ENCODE measurements at places on chromosomes 6 and 20. TPM values are rescaled to one million over a fixed set of nuclear protein-coding genes. Genes with fewer than 3 reads are reported as not detected.

Gene HLA-DQA1
- total RNA-seq = 6.7 TPM

Gene MYBL2
- 23.0 TPM for total RNA-seq

Gene LAMA2
- total RNA-seq = 4.7 TPM

Gene ZNF391
- 1.9 TPM for total RNA-seq

Gene CRISP3
- total RNA-seq = not detected

- DNase-seq = no peak
Observed at GRCh38 chr6:158777510-158777909, 41.7 kb downstream of the EZR start.

DNA sequence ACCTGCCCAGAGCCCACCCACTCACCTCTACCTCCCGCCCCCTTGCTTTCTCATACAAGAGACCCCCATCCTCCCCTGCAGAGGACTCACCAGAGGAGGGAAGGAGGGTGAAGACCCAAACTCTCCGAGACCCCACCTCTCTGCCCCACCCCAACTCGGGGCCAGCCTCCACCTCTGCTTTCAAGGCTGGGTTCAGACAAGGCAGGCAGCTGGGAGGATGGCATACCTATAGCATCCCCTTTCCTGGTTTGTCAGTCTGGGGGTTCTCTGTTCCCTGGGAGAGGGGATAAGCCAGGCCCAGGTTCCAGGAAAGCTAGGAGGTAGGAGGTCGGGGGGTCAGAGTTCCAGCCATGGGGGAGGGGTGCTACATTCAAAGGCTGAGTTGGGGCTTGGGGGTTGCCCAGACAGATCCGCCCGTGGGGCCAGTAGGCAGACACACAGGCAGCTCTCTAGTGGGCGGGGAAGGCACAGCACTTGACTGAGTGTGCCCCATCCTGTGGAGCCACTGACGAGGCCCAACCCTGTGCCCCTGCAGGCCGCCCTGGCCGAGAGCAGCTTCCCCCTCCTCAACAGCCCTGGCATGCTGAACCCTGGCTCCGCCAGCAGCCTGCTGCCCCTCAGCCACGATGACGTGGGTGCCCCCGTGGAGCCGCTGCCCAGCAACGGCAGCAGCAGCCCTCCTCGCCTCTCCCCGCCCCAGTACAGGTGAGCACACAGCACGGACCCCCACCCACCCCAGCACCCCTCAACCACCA lies 40.8 kb upstream of the MDFI start:
- no peak for DNase-seq

- DNase-seq = peak; percentile 58
Observed at GRCh38 chr6:501891-502601, 110.5 kb downstream of the IRF4 start.

DNA sequence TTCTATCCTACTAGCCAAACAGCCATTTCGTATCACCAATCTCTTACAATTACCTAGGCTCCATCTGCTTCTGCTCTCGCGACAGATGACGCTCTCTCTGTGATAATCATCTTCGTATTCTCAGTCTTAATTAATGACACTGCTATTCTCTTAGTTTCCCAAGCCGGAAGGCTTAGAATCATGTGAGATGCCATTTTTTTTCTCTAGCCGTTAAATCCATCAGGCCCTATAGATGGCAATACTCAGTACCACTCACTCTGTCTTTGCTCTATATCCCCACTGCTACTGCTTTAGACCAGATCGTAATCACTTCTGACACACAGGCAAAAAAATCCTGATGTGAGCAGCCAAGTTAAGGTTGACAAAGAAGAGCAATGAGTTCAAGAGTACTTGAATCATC lies 2.1 kb upstream of the THEMIS start:
- no peak for DNase-seq

- DNase-seq = no peak
Observed at GRCh38 chr6:18561037-18561750, 174.0 kb downstream of the RNF144B start.

- no peak for DNase-seq
Observed at GRCh38 chr6:43058531-43058930, 703 bp downstream of the MRPL2 start.

GRCh38 chr6:27684264-27685211 lies 211.6 kb upstream of the ZNF184 start:
- peak; percentile 31 for DNase-seq

DNA sequence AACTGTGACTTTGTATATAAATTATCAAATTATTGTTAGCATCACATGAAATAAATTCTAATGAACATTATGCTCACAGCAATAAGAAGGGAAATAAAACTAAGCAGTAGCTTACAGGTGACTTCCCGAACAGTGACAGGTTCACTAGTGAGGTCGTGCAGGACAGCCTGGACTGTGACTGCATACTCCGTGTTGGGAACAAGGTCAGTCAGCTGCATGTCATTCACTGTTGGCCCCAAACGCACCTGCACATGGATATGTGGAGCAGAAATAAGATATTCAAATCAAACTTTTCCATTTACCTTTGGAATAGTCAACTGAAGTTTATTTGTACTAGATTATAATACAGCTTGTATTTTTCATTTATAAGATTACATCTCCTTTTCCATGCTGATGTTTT lies 60.6 kb downstream of the COL12A1 start:
- no peak for DNase-seq

- DNase-seq = no peak
Observed at GRCh38 chr6:23841116-23841515, 284.9 kb upstream of the NRSN1 start.

Measured in activated T-cell treated with anti-CD3 and anti-CD28 coated beads, Interleukin-2, amount 50 U/mL, for 4 hours (primary cell).